Skeletal muscle cell (primary cell): ENCODE measurements at places on chromosomes 3 and 15.

DNA sequence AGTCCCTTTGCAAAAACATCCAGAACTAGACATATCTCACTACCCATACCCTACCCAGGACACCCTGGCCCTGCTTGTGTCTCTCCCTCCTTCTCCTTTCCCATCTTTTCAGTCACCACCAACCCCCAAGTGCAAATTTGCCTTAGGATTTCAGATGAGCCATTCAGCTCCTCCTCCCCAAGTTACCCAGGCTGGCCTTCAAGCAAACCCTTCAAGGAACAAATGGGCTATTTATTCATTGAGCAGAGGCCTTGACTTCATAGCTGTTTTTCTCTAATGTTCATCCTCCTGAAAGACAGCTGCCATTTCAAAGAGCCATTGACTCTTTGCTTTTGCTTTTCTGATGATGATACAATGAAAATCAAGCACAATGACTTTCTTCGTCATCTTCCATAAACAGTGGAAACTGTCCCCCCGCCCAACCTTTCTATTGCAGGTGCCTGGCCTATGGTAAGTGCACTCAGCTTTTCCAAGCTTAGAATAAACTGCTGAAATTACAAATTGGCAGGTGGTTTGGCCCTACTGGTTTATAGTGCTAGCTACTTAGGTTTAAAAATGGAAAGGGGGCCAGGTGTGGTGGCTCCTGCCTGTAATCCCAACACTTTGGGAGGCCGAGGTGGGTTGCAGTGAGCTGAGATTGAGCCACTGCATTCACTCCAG lies 26.1 kb upstream of the KLHL6 start:
- no peak for DNase-seq

DNA sequence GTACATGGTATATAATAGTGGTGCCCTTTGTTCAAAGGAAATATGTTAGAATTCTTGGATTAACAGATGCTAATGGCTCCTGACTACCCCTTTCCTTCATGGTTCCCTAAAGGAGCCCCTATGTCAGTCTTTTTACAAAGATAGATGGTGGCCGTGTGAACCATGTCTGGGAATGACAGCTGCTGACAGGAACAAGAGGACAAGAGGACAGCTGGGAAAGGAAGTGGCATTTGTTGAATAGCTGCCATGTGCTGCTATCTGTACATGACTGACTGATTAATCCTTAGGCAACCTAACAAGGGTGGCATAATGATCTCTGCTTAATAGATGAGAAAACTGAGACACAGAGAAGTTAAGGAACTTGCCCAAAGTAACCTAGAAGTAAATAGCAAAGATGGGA lies 321.7 kb downstream of the ZNF621 start:
- peak; percentile 18 for DNase-seq

GRCh38 chr15:98648654-98649471 lies 524 bp downstream of the IGF1R start:
- DNase-seq, result no peak

- no peak for DNase-seq
These were observed 119.6 kb downstream of the FMN1 start for GRCh38 chr15:33074942-33075341.

DNA sequence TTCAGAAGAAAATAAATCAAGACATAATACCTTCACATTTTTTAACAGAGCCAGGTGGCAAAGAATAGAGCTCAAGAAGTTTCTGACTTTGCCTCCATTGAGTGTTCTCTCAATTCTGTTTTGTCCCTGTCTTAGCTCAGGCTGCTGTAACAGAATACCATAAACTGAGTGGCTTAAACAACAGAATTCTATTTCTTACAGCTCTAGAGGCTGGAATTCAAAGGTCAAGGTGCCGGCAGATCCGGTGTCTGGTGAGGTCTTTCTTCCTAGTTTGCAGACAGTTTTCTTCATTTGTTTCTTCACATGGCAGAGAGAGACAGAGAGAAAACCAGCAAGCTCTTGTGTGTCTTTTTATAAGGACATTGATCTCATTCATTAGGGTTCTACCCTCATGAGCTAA lies 25.6 kb downstream of the IQCH start:
- no peak for DNase-seq

DNA sequence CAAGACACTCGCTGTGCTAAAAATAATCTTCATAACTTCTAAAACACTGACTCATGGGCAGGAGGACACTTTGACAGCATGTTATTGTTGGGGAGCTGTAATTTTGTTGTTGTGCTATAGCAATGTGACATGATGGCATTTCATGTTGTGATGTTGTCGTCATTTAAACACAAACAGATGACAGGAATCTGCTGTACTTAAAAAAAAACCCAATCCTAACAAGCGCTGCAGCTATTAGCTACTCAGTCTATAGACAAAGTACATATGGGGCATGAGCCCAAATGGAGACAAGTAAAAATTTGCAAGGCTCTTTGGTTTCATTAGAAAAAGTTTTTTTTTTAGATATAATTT lies 828 bp upstream of the ATOSA start:
- DNase-seq, result no peak

DNA sequence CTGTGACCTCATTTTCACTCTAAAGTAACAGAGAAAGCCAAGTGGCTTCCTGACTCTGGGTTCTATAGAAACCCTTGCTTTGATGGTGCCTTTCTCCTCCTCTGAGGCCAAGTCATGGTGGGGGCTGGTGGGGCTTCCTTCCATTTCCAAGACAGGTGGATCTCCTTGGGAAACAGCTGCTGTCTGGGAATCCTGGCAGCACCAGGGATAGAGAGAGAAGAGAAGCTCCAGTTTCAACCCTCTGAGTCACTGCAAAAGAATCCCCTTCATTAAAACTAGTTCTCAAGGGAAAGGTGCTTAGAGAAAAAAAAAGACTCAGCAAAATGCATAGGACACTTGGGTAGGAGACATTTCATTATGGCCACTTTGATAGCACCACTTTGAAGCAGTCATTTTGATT lies 614.4 kb downstream of the FHIT start:
- DNase-seq, result peak; percentile 26

DNA sequence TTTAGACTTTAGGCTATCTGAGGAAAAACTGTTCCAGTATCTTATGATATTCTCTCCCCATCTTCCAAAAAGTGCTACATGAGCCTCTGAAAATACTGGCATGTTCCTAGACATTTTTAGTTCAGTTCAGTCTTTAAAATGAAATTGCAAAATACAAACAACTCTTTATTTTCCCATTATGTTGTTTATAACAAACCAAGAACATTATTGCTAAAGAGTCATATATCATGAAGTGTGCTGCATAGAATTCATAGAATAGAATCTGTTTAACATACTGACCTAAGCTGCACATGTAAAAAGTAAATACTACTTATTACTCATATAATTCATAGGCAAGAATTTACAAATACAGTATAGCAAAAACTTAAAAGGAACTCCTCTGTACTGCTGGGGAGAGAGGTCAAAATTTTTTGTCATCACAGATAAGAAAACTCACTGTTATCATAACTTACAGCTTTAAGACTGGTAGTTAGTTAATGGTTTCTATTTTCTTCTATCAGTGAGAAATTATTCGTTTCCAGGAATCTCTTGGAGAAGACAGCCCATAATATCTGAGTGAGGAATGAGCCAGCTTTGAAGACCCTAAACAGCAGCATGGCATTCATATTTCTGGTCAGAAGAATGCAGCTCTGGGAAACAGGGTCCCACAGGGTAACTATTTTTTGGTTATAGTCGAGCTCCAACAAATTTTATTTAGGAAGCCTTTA lies 32.2 kb downstream of the FILIP1L start:
- no peak for DNase-seq

DNA sequence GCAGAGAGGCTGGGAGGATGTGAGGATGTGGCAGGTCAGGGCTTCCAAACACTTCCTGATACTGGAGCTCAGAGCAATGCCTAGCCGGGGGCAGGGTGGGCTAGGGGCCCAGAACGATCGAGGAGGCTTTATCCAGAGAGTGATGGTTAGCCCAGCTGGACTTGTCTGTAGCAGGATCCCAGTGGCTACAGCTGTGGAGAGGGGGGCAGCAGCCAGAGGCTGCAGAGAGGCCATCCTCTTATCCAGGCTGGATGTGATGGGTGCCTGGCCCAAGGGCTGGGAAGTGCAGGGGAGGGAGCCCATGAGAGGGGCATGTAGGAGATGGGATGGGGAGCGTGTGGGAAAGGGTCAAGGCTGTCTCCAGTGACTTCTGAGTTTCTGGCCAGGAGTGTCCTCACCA lies 4.6 kb downstream of the PARP3 start:
- no peak for DNase-seq

DNA sequence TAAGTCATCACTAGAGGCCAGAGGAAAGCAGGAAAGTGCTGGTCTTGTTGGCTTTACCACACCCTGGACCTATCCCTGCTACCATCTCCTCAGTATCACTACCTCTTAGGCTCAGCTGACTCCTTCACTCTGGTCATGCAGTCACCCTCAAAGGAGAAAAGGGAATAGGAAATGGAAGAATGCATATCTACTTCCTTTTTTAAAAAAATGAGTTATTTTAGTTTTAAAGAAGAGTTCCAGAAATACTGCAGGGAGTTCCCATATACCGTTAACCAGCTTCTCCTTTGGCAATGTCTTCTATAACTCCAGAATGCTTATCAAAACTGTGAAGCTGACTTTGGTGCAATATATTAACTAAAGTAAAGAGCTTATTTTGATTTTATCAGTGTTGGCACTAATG lies 688.6 kb downstream of the DIPK2A start:
- DNase-seq, result no peak

GRCh38 chr3:37940242-37940908 lies 50.2 kb upstream of the VILL start:
- DNase-seq, result no peak

- no peak for DNase-seq
These were observed 22.6 kb downstream of the PDHB start for GRCh38 chr3:58411036-58411435.

GRCh38 chr3:36993326-36994283 lies at the start of gene MLH1:
MLH1 (plus strand) TSS chr3:36993518; CDS start chr3:36993548, 30 bp downstream.
- peak; percentile 100 for DNase-seq

DNA sequence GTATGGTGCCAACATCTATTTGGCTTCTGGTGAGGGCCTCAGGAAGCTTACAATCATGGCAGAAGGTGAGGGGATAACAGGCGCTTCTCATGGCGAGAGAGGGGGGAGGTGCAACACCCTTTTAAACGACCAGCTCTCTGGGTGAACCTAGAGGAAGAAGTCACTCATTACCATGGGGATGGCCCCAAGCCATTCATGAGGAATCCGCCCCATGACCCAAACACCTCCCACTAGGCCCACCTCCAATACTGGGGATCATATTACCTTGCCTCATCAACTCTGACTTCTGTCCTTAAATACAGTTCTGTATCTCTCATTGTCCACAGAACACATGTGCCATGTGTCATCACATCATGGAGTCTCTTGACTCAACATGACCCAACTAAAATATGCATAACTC lies 37.5 kb upstream of the CLRN1 start:
- DNase-seq, result no peak

- no peak for DNase-seq
These were observed 24.3 kb upstream of the CAV3 start for GRCh38 chr3:8709287-8709686.

GRCh38 chr3:187191271-187191670 lies 6.0 kb upstream of the RTP1 start:
- DNase-seq, result no peak

DNA sequence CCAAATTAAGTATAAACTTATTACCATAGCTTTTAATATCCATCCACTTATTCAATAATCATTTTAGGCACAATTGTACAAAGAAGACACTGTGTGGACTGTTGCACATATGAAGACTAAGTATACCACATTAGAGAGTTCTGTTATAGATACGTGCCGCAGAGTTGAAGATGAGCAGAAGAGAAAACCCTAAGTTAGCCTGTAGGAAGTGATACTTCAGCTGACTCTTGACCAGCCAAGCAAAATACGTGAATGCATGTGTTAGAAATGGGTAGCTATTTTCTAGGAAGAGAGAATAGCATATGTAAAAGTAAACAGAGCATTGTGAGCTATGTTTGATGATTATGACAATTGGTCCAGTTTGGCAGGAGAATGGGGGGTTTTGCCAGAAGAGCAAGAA lies 272.0 kb upstream of the ATP11B start:
- no peak for DNase-seq

GRCh38 chr15:60913900-60914299 lies 315.2 kb downstream of the RORA start:
- no peak for DNase-seq

DNA sequence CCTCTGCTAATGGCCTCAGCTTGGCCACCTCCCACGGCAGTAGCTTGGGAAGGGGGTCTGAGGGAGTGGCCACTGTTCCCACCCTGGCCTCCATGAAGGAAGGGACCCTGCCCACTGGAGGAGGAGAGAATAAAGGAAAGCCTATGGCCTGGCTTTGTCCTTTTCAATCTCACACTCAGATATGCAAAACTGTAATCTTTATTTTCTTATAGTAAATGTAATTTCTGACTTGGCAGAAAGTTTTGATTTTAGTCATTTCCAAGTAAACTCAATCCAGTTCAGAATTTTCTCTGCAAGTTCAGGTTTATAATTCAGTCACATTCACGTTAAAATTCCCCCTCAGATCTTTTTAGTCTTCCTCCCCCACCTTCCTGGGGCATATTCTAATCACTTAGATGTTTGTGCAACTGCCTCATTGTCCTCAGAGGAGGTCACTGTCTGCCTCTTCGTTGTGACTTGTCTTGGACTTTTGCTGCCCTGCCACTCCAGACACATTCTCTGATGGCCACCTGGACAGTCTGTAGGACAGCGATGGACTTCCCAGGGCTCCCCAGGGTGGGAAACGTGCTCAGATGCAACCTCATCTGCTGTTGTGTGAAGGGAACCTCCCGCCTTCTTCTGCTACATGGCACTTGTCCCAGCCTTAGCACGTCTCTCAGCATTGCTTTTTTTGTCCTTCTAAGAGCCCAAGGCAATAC lies 222.8 kb upstream of the TBL1XR1 start:
- DNase-seq, result no peak

DNA sequence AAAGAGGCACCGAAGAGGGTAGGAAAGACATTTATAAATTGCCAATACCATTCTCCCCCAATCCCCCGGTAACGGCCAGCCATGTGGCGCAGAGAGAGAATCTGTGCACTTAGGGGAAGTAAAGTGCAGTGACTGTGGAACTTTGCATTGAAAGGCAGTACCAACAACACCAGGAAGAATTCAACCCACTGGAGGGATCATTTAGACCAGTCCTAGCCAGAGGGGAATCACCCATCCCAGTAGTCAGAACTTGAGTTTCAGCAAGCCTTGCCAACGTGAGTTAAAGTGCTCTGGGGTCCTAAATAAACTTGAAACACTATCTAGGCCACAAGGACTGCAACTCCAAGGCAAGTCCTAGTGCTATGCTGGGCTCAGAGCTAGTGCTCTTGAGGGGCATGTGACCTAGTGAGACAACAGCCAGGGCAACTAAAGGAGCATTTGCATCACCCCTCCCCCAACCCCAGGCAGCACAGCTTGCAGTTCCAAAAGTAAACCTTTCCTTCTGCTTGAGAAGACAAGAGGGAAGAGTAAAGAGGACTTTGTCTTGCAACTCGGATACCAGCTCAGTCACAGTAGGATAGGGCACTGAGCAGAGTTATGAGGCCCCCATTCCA lies 15.0 kb downstream of the CEP70 start:
- no peak for DNase-seq
